Stimulated activated CD8-positive, alpha-beta memory T cell treated with anti-CD3 and anti-CD28 coated beads, Interleukin-7, amount 100 ng/mL, for 1 hour (primary cell): ENCODE measurements at places on chromosomes 16 and 17.

- DNase-seq = no peak
Measured at GRCh38 chr17:53135969-53136368, 686.8 kb upstream of the KIF2B start.

DNA sequence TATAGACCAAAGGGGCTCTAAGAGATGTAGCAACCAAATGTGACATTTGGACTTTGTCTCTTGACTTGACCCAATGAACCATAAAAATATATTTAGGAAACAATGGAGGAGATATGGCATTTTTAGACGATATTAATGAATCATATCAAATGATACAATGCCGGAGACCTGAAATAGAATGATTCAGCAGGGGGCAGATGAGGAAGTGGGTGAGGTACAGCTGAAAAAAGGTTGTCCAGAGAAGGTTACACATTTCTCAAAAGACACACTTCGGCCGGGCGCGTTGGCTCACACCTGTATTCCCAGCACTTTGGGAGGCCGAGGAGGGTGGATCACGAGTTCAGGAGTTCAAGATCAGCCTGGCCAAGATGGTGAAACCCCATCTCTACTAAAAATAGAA is 16.5 kb upstream of the SNN start:
- no peak for DNase-seq

DNA sequence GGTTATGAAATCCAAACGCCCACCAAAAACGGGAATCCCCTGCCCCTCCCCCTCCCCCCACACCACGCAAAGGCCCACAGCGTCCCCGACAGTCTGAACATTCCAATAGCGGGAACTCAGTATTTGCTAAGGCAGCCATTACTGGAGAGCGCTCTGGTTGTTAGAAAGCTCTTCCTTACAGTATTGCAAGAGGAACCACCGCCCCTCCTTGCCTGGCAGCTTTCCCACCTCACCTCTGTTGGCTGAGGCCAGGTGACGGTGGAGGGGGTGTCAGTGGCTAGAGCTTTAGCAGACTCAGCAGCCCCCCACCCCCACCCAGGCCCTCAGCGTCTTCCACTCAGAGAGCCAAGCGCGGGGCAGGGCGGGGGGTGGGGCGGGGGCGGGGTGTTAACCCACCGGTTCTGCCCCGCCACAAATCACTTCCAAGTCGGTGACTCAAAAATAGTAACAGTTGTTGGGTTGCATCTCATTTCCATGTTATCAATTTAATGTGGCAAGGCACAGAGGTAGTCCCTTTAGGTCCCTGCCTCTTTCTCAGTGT is 2.2 kb upstream of the PLEKHH3 start:
- DNase-seq = no peak

- DNase-seq = no peak
Measured at GRCh38 chr17:72136692-72137091, 15.9 kb downstream of the SOX9 start.
